Sigmoid colon (tissue), 7 donors: ENCODE measurements at places on chromosomes 16 and 17. TPM values are rescaled to one million over a fixed set of nuclear protein-coding genes. Genes with fewer than 3 reads are reported as not detected.
A peak's percentile ranks its signal among the peaks of the same experiment; 100 is the strongest.

GRCh38 chr17:42928714-42929496, 28.3 kb downstream of the G6PC1 start:
- no peaks in the 10 kb centered on the region for H3K27me3 ChIP-seq
- no peak overlapping the region for H3K4me3 ChIP-seq
- peak; percentile 69 for DNase-seq

The MYH11 gene
- total RNA-seq, result 6,632 TPM

GRCh38 chr16:66164581-66165247, 201.8 kb upstream of the CDH5 start:
- DNase-seq, result no peak
- peaks cover 5% of the 10 kb centered on the region for H3K4me1 ChIP-seq
- no peak overlapping the region for H3K4me3 ChIP-seq
- H3K27me3 ChIP-seq, result no peaks in the 10 kb centered on the region
- H3K36me3 ChIP-seq, result no peaks in the 10 kb centered on the region
- H3K27ac ChIP-seq, result no peak overlapping the region

The HAPSTR1 gene
- 46.4 TPM for total RNA-seq

The TMEM92 gene
- not detected for total RNA-seq

The CCL16 gene
- 1.1 TPM for total RNA-seq

The RAB26 gene
- 0.68 TPM for total RNA-seq

The CRYBA1 gene
- total RNA-seq, result not detected

DNA sequence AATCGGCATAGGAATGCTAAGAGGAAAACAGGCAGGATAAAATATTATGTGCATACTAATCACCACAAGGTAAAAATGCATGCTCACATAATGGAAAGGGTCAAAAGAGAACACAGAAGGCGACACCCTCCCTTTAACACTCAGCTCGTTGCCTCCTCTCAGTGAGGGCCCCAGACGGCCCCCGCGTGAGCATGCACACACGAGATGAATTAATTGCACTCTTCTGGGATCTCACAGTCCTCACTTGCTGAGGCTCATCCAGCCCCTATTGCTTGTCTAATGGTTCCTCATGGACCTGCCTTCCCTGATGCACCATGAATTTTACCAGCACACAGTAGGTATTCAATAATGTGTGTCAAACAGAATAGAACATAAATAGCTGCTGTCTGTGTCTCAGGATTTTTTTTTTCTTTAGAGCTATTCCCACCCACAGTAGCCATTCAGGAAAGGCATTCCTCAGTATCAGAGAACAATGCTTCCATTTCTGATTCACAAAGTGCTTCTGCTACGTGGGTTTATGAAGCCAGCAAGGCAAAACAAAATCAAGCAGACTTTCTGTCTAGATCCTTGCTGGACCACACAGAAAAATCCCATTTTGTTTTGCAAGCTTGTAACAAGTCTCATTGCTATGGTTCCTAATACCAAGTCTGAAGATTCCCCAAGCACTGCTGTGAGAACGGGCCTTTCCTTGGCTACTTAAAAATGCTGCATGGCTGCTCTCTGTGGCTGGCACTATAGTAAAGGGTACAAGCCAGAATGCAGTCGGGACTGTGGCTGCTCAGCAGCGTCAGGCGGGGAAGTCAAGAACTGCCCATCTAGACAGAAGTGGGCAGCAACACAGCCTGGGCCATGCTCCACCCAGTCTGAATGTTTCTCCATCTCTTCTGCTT, 43.6 kb downstream of the TOM1L2 start:
- H3K27me3 ChIP-seq, result no peaks in the 10 kb centered on the region
- peaks cover 28% of the 10 kb centered on the region for H3K4me1 ChIP-seq
- H3K36me3 ChIP-seq, result no peaks in the 10 kb centered on the region
- DNase-seq, result no peak

The RPGRIP1L gene
- total RNA-seq, result 3.6 TPM

The TTLL6 gene
- not detected for total RNA-seq

- no peaks in the 10 kb centered on the region for H3K27me3 ChIP-seq
These were observed 142.8 kb upstream of the FOXF1 start for GRCh38 chr16:86367291-86368072.

- H3K27me3 ChIP-seq, result no peaks in the 10 kb centered on the region
- no peak overlapping the region for H3K27ac ChIP-seq
- H3K36me3 ChIP-seq, result peaks cover 17% of the 10 kb centered on the region
- H3K4me1 ChIP-seq, result no peaks in the 10 kb centered on the region
- no peak overlapping the region for H3K4me3 ChIP-seq
- DNase-seq, result no peak
These were observed 3.2 kb downstream of the ZNF205 start for GRCh38 chr16:3115561-3115960.

The TMEM204 gene
- 46.0 TPM for total RNA-seq

DNA sequence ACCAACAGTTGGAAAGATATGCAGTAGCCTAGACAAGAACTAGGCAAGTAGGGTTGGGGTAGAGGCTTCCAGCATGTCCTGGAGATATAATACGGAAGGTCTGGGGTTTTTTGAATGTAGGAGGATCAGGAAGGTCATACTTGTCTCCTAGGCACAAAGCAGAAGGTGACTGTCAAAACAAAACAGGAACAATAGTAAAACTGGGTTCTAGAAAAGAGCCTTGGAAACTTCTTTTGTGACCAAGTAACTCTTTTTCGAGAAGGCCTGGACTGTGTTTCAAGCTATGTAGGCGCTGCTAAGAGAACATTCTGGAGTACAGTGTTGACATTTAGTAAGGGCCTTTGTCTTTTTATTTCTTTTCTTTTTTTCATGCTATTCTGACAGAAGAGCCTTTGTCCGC, 26.9 kb upstream of the TENT4B start:
- no peak overlapping the region for H3K27ac ChIP-seq
- H3K36me3 ChIP-seq, result no peaks in the 10 kb centered on the region
- no peaks in the 10 kb centered on the region for H3K27me3 ChIP-seq
- DNase-seq, result no peak
